Activated CD4-positive, alpha-beta T cell treated with anti-CD3 and anti-CD28 coated beads, Interleukin-2, amount 10 ng/mL, durations not matched to agents 7 days and 5 days (primary cell): ENCODE measurements at places on chromosomes 6 and 20.
A peak's percentile ranks its signal among the peaks of the same experiment; 100 is the strongest.

- peak; percentile 48 for DNase-seq
Measured at GRCh38 chr6:5517796-5518195, 256.5 kb downstream of the FARS2 start.

DNA sequence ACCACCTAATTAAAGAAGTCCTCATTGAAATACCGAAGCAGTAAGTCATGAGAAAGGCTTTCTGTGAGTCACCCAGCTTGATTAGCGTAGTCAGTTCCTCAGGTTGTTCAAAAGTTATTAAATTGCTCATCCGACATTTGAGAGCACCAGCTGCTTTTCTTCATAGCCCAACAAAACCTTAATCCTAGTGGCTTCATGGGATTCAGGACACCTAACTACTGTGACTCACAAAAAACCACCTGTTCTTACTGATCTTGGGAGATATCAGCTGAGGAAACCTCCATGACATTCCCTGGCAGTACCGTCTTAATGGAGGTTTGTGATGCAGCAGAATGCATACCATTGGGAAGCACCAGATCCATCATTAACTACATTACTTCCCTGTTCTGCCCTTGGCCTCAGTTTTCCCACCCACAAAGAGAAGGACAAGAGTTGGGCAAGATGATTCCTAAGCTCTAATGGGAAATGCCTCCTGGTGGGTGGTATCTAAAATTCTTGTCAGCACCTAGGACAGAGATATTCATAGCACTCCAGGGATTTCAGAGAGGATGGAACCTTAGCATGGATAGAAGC lies 103.8 kb downstream of the KHDC1L start:
- no peak for DNase-seq

DNA sequence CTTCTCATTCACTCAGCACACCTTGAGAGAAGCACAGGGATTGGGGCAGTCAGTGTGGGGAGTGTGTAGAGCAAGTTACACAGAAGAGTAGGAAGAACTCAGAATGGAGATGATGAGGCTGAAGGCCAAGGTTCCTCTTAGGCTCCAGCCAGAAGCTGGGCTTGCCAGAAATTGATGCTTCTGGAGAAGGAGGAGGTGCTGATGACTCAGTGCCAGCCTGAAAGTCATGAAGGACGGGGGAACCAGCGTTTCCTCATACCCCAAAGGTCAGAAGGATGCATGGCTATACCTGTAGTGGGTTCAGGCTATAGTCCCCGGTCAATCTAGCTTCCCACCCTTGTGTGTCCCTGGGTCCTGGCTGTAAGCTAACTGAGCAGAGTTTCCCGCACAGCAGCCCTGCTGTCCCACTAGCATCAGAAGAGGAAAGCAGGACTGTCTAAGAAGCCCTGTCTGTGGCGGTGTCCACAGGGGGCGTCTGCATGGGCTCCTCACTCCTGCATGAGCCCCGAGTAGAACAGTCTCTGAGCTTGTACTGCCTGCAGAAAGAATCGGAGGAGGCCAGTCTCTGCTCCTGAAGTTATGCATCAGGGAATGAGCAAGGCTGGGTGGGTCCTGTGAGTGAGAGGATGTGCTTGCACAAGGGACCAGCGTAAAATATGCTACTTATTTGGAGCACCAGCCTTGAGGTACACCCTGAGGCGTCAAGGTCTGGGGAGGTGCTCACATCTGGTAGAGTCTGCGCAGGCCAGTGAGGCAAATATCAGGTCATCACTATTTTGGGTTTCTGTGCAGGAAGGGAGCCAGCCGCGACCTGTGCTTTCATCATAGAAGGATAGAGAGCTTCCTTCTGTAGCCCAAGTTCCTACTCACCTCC lies 148.5 kb downstream of the MRPL14 start:
- no peak for DNase-seq

DNA sequence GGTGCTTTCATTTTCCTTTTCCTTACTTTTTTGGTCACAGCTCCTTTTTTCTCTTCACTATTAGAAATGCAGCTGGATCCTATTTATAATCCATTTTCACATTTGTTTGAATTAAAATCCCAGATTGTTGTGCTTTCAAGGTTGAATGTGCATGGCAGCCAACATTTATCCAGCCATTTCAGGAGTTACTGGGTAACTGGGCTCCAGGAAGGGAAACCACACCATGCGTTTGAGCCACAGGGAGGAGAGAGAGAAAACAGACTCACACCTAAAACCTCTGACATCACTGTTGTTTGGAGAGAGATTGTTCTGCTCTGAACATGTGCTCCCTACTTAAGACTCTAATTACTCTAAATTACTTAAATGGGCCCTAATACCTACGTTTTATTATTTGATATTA lies 173.4 kb downstream of the BMP2 start:
- DNase-seq: no peak

DNA sequence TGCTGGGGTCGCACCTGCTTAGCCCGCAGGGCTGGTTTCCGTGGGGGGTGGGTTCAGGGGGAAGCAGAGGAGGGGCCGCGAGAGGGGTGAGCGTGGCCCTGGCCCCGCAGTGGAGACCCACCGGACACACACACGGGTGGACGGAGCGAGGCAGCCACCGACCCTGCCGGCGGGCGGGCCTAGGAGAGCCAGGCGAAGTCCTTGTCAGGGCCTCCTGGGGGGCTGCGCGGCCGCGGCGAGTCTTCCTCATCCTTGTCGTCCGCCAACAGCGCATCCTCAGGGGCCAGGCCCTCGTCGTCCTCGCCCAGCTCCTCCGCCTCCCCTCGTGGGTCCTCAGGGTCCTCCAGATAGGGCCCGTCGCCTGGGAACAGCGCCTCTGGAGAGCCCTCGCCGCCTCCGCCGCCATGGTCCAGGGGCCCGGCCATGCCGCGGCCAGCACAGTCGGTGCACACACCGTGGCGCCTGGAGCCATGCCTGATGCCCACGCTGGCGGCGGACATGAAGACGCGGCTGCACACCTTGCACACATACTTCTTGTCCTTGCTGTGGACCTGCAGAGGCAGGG lies 7.3 kb downstream of the SLC2A4RG start:
- DNase-seq: no peak
